Activated T-cell treated with anti-CD3 and anti-CD28 coated beads, Interleukin-2, amount 50 U/mL, for 72 hours (primary cell): ENCODE measurements at places on chromosomes 2 and 18. TPM values are rescaled to one million over a fixed set of nuclear protein-coding genes. Genes with fewer than 3 reads are reported as not detected.

Gene OSGEPL1
- 10.2 TPM for total RNA-seq

Gene MTA3
- total RNA-seq = 36.7 TPM

GRCh38 chr2:20573620-20574422 lies 77.1 kb downstream of the HS1BP3 start:
- DNase-seq = no peak

GRCh38 chr2:174771136-174771535 lies 6.9 kb upstream of the CHRNA1 start:
- DNase-seq = no peak
